Stimulated activated CD8-positive, alpha-beta memory T cell treated with anti-CD3 and anti-CD28 coated beads, Interleukin-15, amount 100 ng/mL, for 48 hours (primary cell): ENCODE measurements at places on chromosomes 7 and 10.

DNA sequence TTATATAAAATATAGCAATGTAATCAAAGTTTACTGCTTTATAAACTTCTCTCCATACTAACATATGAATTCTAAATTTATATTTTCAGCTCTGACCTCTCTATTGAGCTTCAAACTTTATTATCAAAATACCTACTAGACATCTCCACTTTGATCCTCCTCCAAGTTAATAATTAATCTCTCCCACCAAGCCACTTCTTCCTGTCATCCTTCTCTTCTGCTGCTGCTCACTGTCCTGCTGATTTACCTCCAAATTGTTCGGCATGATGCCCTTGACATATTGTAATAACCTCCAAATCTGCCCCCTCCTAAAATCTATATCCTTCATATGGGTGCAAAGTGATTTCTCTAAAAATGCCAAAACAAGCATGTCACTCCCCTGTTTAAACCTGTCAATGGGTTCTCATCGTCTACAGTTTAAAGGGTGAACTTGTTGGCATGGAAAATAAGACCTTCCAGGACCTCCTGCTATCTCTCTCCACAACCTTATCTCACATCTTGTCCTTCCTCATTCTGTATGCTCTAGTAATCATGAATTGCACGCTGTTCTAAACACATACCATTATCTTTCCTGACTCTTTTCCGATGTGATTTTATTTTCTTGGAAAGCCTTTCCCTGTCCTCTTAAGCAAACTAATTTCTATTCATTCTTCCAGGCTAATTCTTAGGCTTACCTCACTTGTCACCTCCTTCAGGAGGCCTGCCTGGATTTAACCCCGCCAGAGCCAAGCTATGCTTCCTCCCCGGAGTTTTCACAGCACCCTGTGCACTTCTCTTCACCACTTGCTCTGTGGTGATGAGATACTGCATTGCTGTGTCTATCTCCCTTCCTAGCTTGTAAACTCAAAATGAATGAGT, 52.1 kb upstream of the STK17A start:
- DNase-seq: no peak

GRCh38 chr10:53045315-53045714, 272.7 kb upstream of the MBL2 start:
- DNase-seq: no peak

GRCh38 chr10:124739986-124740368, 4.2 kb downstream of the FAM53B start:
- no peak for DNase-seq

- DNase-seq: no peak
These were observed 40.8 kb downstream of the EPDR1 start for GRCh38 chr7:37961251-37961650.

- DNase-seq: no peak
These were observed 23.7 kb upstream of the SEPTIN7 start for GRCh38 chr7:35777121-35777520.
